Kidney (tissue), 22 donors: ENCODE measurements at places on chromosomes 5 and 9.

DNA sequence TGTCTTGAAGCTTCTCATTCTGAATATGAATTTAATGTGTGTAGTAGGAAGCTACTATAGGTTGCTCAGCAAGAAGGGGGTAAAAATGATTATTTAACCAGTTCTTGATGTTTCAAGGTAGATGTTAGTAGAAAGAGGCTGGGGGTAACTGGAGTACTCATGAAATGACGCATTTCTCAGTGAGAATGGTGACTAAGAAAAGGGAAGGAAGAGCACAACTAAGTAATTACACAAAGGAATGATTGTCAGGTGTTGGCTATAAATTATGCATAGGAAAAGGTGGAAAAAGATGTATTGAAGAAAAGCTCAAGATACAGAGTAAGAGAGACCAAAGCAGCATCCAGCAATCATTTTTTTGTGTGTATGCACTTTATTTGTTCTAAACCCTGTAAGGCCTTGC, 1.4 kb upstream of the PSIP1 start:
- DNase-seq, result no peak

- DNase-seq, result no peak
Measured at GRCh38 chr9:99235926-99236634, 14.0 kb downstream of the SEC61B start.

GRCh38 chr9:134236935-134237629, 72.7 kb upstream of the RNU6ATAC start:
- DNase-seq, result no peak

- DNase-seq, result no peak
Measured at GRCh38 chr9:130129432-130130061, 42.7 kb upstream of the NCS1 start.

DNA sequence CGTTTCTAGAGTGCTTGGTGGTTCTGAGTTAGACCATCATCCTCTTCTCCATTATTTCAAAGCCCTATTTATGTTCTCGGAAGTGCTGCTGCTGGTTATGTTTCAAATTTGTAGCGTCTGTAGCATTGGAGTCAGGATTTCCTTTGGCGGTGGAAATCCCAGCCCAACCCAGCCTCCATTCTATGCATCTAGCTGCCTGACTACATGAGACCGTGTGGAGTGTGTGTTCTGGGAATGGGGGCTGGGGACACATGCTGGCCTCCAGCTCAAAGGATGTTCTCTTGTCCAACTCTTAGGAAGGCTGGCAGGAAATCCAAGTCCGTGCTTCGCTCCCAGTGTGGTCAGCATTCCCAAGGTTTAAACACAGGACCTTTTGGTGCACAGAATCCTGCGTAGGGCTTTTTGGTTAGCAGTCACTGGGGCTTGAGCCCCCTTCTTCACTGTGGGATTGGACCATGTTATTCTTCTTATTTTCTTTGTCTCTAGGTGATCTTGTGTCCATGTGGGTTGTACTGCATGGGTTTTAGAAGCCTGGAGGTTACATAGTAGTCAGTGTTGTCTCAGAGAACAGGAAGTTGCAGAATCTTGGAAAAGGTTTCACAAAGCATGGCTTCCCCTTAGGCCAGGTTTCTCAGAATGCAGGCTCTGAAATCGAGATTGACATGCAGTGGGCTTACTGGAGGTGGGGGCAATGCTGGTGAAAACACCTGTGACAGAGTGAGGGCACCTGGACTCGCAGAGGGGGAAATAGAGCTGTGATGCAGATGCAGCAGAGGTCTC, 132.2 kb downstream of the ARHGAP26 start:
- DNase-seq, result peak; percentile 15

- DNase-seq, result no peak
Measured at GRCh38 chr5:6703806-6704205, 9.4 kb upstream of the TENT4A start.
